ENCODE measurements at places on chromosomes 5 and 9. TPM values are rescaled to one million over a fixed set of nuclear protein-coding genes. Genes with fewer than 3 reads are reported as not detected.

DNA sequence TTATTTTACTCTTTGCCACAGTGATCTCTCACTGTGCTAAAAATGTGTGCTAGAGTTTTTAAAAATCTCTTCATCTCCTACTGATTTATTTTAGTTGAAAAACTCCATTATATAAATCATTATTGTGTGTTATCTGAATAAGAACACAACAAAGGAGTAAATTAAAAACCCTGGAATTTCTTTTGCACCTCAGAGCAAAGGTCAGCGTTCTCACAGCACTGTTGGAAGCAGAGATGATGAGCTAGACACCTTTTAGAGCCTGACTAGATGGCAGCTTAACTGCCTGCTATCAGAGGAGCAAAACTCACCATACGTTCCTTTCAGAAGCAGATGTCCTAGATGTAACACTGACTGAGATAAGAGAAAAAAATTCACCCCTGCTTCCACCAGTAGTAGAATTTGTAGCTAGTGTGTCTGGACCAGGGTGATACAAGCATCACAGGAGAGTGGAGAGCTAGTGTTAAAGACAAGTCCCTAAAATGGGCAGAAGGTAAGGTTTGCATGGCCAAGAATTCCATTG, 147.1 kb downstream of the ENTREP1 start:
- peaks cover 28% of the 10 kb centered on the region for H3K4me1 ChIP-seq
- DNase-seq, result no peak
- H3K27ac ChIP-seq, result no peak overlapping the region
- no peaks in the 10 kb centered on the region for H3K36me3 ChIP-seq
- no peaks in the 10 kb centered on the region for H3K27me3 ChIP-seq

GRCh38 chr9:10875752-10876151, 262.9 kb upstream of the PTPRD start:
- DNase-seq, result no peak
- no peak overlapping the region for H3K27ac ChIP-seq
- H3K4me3 ChIP-seq, result no peak overlapping the region
- H3K27me3 ChIP-seq, result no peaks in the 10 kb centered on the region
- H3K4me1 ChIP-seq, result no peaks in the 10 kb centered on the region

DNA sequence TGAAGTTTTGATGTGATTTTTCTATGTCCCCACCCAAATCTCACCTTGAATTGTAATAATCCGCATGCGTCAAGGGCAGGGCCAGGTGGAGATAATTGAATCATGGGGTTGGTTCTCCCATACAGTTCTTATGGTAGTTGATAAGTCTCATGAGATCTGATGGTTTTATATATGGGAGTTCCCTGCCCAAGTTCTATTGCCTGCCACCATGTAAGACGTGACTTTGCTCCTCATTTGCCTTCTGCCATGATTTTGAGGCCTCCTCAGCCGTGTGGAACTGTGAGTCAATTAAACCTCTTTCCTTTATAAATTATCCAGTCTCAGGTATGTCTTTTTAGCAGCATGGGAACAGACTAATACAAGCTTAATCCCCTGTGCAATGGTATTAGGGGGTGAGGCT, 25.5 kb upstream of the RAI14 start:
- no peaks in the 10 kb centered on the region for H3K4me1 ChIP-seq

GRCh38 chr9:104794070-104794469, 30.1 kb downstream of the NIPSNAP3B start:
- H3K27ac ChIP-seq, result no peak overlapping the region
- no peaks in the 10 kb centered on the region for H3K36me3 ChIP-seq
- no peaks in the 10 kb centered on the region for H3K4me1 ChIP-seq
- H3K4me3 ChIP-seq, result no peak overlapping the region
- DNase-seq, result no peak

GRCh38 chr9:128280084-128280622, 4.1 kb downstream of the SWI5 start:
- no peaks in the 10 kb centered on the region for H3K27me3 ChIP-seq
- H3K36me3 ChIP-seq, result no peaks in the 10 kb centered on the region
- H3K4me3 ChIP-seq, result no peak overlapping the region
- DNase-seq, result no peak
- no peak overlapping the region for H3K27ac ChIP-seq

DNA sequence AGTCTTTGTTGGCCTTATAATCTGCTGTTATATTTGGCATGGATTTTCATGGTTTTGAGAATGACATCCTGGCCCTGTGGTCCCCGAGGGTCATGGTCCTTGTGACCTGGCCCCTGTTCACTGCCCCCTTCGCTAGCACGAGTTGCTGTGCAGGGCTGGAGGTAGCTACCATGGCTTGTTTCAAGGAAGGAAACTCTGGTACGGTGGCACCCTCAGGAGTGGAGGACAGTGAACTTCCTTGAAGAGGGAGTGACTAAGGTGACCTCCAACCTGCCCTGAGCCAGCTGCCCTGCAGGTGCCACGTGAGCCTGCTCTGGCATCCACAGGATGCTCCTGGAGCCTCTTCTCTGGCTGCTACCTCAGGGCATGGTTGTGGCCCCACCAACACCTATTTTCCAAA, 62.1 kb downstream of the MTAP start:
- no peaks in the 10 kb centered on the region for H3K4me1 ChIP-seq
- H3K27ac ChIP-seq, result no peak overlapping the region
- no peak for DNase-seq

DNA sequence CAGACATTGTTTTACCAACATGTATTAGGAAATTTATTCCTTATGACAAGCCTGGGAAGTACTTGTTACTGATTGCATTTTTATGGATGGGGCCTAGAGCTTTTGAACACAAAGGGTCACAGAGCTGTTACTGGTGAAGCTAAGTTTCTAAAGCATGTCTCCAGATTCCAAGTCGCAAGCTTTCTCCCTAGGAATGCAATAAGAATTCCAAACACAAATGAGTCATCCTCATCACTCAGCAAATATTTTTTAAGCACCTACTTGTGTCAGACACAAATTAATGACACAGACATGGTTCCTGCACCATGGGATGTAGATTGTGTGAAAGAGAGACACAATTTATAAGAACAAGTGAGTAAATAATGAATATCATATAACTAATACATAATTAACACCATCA, 11.0 kb upstream of the SH3RF2 start:
- H3K4me3 ChIP-seq, result no peak overlapping the region
- DNase-seq, result no peak
- no peaks in the 10 kb centered on the region for H3K36me3 ChIP-seq
- H3K27ac ChIP-seq, result no peak overlapping the region

GRCh38 chr9:22160221-22160620, 151.1 kb upstream of the CDKN2B start:
- DNase-seq, result no peak
- no peaks in the 10 kb centered on the region for H3K36me3 ChIP-seq
- H3K27ac ChIP-seq, result no peak overlapping the region
- no peaks in the 10 kb centered on the region for H3K4me1 ChIP-seq
- no peaks in the 10 kb centered on the region for H3K27me3 ChIP-seq
- H3K4me3 ChIP-seq, result no peak overlapping the region

GRCh38 chr9:16075696-16076095, 522.9 kb downstream of the CCDC171 start:
- DNase-seq, result no peak
- H3K4me3 ChIP-seq, result no peak overlapping the region
- no peaks in the 10 kb centered on the region for H3K36me3 ChIP-seq
- no peaks in the 10 kb centered on the region for H3K27me3 ChIP-seq
- H3K27ac ChIP-seq, result no peak overlapping the region

DNA sequence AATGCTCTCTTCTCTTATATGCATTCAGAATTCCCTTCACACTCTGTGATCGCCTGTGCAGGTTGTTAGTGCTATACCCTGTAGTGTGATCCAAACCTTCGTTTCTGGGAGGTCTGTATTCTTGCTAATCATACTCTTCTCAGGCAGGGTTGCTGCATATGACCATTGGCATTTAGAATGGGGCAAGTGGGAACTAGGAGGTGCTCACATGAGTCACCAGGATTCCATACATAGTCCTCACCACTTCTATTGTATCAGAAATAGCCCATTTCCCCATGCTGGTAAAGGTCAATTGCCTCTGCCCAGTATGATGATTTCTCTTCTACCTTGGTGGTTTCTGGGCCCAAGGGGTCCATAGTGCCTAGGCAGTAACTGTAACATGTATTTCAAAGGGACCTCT, 443.5 kb upstream of the CDH6 start:
- H3K27me3 ChIP-seq, result no peaks in the 10 kb centered on the region
- DNase-seq, result no peak
- no peak overlapping the region for H3K27ac ChIP-seq
- H3K4me1 ChIP-seq, result no peaks in the 10 kb centered on the region
- no peak overlapping the region for H3K4me3 ChIP-seq
- H3K36me3 ChIP-seq, result no peaks in the 10 kb centered on the region

DNA sequence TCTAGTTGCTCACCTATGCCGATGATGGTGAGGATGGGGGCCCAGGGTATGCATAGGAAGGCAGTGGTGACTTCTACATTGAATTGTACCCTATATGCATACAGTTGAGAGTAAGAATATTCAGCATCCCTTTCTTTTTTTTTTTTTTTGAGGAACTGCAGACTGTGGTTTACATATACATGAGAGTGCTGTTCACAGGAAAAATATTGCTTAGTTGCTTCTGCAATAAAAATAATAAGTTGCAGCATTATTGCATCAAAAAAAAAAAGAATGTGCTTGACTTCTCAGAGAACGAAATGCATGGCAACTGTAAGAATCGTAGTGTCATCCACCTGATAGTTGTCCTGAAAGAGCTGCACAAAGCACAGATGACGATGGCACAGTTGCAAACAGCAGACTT, 52.8 kb downstream of the PTCD2 start:
- H3K36me3 ChIP-seq, result no peaks in the 10 kb centered on the region
- H3K4me3 ChIP-seq, result no peak overlapping the region
- H3K27me3 ChIP-seq, result no peaks in the 10 kb centered on the region
- H3K4me1 ChIP-seq, result no peaks in the 10 kb centered on the region
- no peak overlapping the region for H3K27ac ChIP-seq
- no peak for DNase-seq

GRCh38 chr5:176562189-176562588, 13.0 kb downstream of the CDHR2 start:
- DNase-seq, result no peak
- H3K27me3 ChIP-seq, result no peaks in the 10 kb centered on the region
- H3K36me3 ChIP-seq, result no peaks in the 10 kb centered on the region
- no peak overlapping the region for H3K27ac ChIP-seq
- peaks cover 9% of the 10 kb centered on the region for H3K4me1 ChIP-seq

GRCh38 chr5:41812156-41812555, 58.1 kb downstream of the OXCT1 start:
- DNase-seq, result no peak
- peaks cover 6% of the 10 kb centered on the region for H3K4me1 ChIP-seq
- no peaks in the 10 kb centered on the region for H3K27me3 ChIP-seq
- H3K36me3 ChIP-seq, result peaks cover 6% of the 10 kb centered on the region
- no peak overlapping the region for H3K27ac ChIP-seq

GRCh38 chr9:35056571-35057270, 15.7 kb downstream of the VCP start:
- no peaks in the 10 kb centered on the region for H3K4me1 ChIP-seq
- no peak overlapping the region for H3K27ac ChIP-seq
- peaks cover 61% of the 10 kb centered on the region for H3K36me3 ChIP-seq
- H3K27me3 ChIP-seq, result no peaks in the 10 kb centered on the region
- H3K4me3 ChIP-seq, result no peak overlapping the region

DNA sequence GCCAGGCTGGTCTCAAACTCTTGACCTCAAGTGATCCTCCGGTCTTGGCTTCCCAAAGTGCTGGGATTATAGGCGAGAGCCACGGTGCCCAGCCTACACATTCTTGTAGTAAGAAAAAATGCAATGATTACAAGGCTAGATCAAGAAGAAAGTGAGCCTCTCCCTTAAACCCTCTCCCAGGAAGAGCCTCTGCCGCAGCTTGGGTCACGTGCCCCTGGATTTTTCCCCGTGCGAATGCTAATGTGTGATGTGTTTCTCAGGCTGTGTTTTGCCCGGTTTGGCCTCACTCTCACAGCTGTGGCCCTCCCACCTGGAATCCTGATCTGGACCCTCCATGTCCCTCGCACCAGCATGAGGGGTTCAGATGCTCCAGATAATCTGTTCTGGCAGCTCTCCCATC, 6.9 kb downstream of the PLPP7 start:
- no peak overlapping the region for H3K27ac ChIP-seq
- H3K4me1 ChIP-seq, result no peaks in the 10 kb centered on the region
- no peaks in the 10 kb centered on the region for H3K27me3 ChIP-seq
- no peak overlapping the region for H3K4me3 ChIP-seq
- no peaks in the 10 kb centered on the region for H3K36me3 ChIP-seq

DNA sequence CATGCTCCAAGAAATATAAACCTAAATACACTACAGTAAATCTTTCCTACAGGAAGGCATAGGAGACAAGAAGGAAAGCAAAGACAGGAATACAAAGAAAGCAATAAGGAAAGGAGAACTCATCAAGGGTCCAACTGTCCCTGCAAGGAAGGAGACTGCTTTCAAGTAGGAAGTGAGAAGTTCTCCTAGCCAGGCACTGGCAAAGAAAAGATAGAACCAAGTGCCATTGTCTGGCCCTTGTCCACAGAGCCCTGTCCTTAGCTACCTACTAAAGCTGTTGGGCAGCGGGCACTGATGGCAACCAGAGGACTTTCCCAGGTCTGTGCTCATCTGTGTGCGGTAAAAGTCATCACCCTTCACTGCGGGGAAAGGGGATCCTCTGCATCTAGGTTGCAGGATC, 108.2 kb downstream of the KLHL3 start:
- no peak overlapping the region for H3K27ac ChIP-seq
- H3K36me3 ChIP-seq, result no peaks in the 10 kb centered on the region
- H3K4me1 ChIP-seq, result no peaks in the 10 kb centered on the region
- DNase-seq, result no peak

DNA sequence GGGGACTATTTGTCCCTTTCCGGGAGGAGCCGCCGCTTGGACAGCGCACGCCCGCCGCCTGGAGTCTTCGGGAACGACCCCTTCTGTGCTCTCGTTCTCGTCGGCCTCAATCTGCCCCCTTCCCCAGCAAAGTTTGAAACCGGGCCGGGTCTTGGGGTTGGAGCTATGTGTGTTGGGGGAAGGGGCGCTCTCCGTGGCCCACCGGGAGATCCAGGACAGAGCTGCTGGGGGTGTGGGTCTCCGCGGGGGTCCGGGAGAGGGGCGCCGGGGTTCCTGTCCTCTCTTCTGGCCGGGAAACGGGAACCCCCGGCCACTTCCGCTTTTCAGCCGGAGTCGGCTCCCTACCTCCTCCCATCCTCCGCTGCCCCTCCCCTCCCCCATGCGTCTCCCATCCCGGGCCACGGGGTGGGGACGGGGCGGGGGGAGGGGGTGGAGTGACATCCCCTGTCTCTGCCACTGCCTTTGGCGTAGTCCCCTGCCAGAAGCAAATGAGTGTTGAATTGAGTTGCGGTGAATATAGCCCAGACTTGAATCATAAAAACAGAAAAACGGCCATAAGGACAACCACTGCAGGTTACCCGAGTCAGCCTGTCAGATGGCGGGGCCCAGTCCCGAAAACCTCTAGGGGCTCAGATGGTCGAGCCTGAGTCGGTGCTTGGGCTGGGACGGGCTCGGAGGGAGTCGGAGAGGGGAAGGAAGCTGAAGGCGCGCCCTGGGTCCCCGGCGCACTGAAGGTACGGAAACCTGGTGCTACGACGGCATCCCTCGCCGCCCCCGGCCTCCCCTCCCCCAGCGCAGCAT, 1.1 kb downstream of the CPLX2 start:
- H3K4me3 ChIP-seq, result no peak overlapping the region
- no peak for DNase-seq
- no peaks in the 10 kb centered on the region for H3K36me3 ChIP-seq
- H3K27me3 ChIP-seq, result peaks cover 5% of the 10 kb centered on the region
- peaks cover 11% of the 10 kb centered on the region for H3K4me1 ChIP-seq

LRRC19 gene
- total RNA-seq, result not detected

KLF9 gene
- 18.6 TPM for total RNA-seq

AMBP gene
- not detected for total RNA-seq

FAM200C gene
- total RNA-seq, result 0.84 TPM

Measured in CD4-positive, alpha-beta memory T cell (primary cell).